ENCODE measurements at places on chromosomes 16 and 17.

- no peak for DNase-seq
Measured at GRCh38 chr16:50598256-50598894, 50.2 kb downstream of the NKD1 start.

- DNase-seq: no peak
Measured at GRCh38 chr17:32287804-32288511, 22.3 kb downstream of the RHBDL3 start.

GRCh38 chr17:21286909-21287702 is 2.6 kb downstream of the MAP2K3 start:
- peak; percentile 30 for DNase-seq

- DNase-seq: no peak
Measured at GRCh38 chr17:4833941-4834680, 971 bp downstream of the MINK1 start.

All from stimulated activated CD4-positive, alpha-beta T cell treated with anti-CD3 and anti-CD28 coated beads, TNF-alpha, amount 100 ng/mL, for 4 hours (primary cell).